Fibroblast of gingiva (primary cell): ENCODE measurements at places on chromosomes 7 and 10.
A peak's percentile ranks its signal among the peaks of the same experiment; 100 is the strongest.

GRCh38 chr10:97321804-97322190 lies 2.7 kb downstream of the FRAT1 start:
- no peak for DNase-seq

DNA sequence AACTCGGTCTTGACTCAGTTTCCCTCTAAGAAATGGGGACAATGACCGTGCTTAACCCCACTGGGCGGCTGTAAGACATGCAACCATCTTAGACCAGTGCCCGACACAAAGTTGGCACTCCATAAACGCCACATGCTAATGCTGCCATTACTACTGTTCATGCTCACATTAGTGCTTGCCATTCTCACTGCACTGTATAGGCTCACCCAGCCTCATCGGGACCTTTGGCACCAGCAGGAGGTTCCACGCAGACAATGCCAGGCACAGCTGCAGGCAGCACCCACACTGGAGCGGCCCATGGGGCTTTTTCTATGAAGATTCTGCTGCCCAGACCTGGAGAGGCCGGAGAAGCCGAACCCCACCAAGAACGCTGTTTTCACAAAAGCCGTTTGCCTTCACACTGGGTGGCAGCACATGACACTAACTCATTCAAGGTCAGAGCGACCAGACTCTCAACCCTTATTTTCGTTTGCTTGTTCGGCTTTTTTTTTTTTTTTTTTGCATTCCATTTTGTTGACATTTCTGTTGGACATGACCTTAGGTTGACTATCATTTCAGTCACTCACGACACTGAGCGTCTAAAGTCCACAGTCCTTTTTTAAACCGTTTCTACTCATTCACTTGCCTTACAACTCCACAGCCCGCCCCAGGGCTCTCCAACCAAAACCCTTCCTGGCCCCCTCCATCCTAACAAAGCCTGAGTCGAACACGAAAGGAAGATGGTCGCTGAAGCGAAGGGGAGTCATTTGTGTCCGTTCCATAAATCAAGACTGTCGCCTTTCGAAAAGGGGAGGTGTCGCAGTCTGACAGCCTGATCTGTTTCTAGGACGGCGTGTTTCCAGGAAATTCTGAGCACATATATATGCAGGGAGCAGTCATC lies 124.4 kb upstream of the RNF32 start:
- no peak for DNase-seq

DNA sequence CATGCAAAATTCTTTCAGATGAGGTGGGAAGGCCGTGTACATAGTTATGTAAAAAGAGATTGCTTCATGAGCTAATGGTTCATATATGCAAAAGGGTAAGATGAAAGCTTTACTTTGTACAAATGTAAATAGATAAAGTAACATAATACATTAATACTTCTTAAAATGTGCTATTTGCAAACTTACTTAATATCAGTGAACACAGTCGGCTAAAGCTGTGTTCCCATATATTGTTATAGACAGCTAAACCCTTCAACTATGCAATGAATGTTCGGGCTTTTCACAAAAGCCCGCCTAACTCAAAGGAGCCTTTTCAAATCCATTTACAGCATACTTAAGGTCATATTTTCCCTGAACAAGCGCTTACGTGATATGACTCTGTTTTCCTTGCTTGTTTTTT lies 340.6 kb upstream of the GALNT17 start:
- no peak for DNase-seq

GRCh38 chr10:113384181-113384580 lies 168.7 kb upstream of the HABP2 start:
- no peak for DNase-seq

DNA sequence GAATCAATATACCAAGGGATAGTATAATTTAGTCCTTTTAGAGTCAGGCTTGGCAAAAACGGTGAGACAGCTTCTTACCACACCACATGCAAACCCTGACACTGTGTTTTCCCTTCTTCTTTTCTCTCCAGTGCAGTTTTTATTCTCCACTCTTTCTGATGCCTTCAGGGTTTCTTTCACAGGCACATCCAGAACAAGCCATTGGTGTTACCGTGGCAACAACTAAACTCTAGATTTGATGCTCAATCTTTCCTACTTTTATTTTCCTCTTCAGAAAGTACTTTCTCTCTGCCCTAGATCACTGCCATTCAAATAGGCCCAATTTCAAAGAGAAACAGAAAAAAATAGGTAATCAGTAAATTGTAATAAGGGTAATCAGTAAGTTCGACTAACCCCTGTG lies 469.8 kb upstream of the POT1 start:
- no peak for DNase-seq

DNA sequence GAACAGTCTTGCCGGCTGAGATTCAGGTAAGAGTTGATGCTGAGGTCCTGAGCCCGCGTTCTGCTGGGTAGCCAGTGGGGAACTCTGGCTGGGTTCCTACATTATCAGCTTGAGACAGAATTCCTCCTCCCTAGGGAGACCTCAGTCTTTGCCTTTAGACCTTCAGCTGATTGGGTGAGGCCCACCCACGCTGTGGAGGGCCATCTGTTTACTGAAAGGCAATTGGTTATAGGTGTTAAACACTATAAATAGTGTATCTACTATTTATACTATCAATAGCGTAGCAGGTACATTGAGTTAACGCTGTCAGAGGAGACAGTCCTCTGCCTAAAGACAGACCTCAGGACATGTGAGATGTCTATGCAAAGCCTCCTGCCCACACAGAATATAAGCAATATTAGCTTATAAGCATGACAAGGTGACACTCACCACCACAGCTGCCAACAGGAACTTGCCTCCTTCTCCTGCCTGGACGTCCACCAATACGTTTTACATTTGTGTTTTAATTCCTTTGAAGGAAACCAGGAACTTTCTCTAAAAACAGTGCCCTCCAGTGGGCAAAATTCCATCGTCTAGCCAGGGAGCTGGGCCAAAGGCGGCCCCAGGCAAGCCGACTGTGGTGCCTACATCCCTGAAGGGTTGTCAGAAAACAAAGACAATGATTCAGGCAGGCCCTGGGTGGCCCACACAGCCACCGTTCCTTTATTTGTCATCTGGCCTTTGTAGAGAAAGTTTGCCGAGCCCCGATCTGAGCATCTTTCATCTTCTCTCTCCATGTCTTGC lies 58.8 kb downstream of the INSIG1 start:
- no peak for DNase-seq

DNA sequence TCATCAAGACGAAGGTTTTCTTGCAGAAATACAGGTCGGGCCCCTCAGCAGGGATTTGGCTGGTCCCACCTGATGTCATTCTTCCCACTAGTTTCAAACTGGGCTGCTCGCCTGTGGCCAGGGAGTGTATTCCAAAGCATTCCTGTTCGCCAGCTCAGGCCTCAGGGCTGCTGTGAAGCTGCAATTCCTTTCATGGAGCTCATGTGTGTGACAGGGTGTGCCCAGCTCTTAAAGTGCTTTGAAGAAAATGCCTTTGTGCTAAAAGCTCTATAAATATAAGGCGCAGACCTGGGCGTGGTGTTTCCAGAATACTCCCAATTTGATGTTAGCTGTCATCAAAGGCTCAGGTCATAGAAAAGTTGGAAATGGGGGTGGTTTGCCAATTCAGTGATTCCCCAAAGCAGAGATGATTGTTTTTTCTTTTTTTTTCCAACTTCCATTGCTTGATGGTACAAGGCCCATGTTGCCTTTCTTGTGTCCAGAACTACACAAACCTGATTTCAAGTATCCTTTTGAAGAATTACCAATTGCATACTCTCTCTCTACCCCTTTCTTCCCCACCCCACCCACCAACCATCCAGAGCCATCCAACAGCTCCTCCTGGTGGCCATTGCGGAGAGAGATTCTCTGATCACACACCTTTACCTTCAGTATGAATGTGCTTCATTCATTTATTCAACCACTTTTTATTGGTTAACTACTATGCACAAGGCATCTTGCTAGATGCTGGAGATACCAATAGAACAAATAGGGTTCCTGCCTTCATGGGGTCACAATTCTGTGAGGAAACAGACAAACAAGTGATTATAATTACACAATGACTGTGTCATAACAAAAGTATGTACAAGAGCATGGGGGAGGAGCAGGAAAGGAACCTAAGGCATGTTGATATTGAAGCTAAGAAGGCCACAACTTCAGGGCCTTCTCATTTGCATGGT lies 297.3 kb upstream of the LYZL1 start:
- no peak for DNase-seq

DNA sequence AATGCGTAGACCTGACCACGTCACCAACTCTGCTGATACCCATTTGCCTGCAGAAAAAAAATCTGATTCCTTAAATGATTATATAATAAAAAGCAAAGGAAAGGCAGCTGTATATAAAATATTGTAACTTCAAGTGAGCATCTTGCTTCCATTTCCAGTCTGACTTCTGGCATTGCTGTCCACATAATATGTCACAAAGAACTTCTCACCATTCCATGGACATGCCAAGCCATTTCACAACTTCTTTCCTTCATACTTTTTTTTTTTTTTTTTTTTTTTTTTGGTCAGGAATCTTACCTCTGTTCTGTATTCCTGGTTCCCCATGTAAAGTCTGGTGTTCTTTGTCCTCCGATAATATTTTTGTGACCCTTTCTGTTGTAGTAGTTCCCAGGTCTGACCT lies 165.5 kb downstream of the SND1 start:
- peak; percentile 13 for DNase-seq

DNA sequence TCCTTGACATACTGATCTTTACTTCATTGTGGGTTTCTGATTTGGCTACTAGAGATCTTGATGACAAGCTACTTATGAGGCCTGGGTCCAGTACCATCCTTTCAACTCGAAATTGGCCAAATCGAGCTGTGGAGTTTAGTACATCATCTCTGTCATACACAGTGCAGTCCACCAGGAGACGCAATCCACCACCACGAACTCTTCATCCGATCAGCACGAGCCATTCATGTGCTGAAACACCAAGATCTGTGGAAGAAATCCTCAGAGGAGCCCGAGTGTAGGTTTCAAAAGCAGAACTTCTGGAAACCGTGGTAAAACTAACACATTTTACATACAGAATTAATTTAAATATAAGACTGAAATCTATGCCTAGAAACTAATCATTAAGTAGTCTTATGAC lies 14.2 kb downstream of the DNAJC9 start:
- no peak for DNase-seq
